GM12892 (cell line): ENCODE measurements at places on chromosomes 1 and 21.

- no peak for DNase-seq
These were observed 352.9 kb upstream of the NCAM2 start for GRCh38 chr21:20645344-20645743.

DNA sequence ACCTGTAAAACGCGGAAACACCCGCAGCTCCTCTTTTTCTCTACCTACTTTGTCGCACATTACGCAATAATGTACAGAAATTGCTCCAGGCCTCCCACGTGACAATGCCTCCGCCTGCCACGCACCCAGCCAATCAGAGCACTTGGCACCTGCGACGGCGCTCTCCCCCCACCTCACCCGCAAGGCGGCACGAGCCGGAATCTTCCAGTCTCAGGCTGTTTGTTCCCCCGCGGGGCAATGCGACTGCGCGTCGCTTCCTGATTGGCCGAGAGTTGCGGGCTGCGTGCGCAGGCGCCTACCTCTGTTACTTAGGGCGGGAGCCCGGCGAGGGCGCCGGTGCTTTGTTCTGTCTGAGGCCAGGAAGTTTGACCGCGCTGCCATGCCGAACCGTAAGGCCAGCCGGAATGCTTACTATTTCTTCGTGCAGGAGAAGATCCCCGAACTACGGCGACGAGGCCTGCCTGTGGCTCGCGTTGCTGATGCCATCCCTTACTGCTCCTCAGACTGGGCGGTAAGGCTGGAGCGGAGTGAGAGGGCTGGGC lies at the start of gene MAEL:
Gene MAEL (plus strand): TSS at position 307 of the 542 bp plus-strand sequence. CDS start 73 bp downstream, at position 380.
- no peak for DNase-seq

DNA sequence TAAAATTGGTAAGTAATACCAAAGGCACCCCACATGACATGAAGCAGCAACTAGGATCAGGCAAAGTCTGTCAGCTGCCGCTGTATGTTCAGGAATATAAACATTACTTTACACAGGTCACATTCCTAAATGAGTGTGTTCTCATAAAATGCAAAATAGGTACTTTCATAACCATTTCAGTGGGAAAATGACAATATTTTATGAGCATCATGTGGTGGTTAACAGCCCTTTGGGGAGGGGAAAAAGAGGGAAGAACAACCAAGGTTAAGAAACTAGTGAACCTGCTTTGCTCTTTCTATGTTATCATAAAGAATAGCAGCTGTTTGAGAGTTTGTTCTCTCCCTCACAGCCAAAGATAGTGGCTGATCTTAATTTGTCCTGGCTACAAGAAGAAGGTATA lies 105.4 kb upstream of the LBR start:
- no peak for DNase-seq

GRCh38 chr1:227437495-227438008 lies 119.3 kb upstream of the CDC42BPA start:
- no peak for DNase-seq

- peak; percentile 20 for DNase-seq
These were observed 4.6 kb upstream of the CLCA2 start for GRCh38 chr1:86419277-86419903.

DNA sequence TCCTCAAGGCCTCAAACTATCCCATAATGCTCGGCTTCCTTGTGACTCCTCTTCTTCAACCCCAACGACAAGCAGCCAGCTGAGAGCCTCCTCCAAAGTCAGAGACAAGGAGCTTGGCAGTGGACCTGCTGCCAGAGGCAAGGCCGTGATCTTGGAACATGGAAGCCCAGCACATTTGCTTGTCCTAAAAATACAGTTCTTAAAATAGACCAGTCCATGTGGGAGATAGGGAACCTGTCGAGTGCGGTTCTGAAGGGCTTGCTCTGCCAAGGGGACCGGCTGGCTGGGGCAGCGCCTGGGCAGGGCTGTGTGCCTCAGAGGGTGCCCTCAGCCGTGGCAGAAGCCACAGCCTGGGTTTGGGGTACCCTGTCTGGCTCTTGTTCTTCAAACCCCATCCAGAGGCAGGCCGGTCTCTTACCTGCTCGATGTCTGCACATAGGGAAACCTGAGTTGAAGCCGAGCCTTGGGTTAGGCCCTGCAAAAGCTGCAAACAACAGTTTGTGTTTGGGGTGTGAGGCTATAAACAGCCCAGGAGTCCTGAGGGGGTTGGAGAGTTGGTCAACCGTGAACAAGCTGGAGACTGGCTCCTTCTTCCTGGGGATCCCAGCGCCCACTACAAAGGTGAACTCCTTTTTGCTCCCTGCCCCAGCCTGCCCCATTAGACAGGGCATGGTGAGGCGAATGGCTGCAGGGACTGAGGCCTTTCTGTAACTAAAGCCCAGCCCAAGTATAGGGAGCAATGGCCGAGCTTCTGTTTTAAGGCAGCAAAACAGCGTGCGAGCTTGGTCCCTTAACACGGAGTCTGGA lies 228.8 kb downstream of the CAMTA1 start:
- no peak for DNase-seq

- no peak for DNase-seq
These were observed 36.6 kb downstream of the CCDC185 start for GRCh38 chr1:223429821-223430220.

DNA sequence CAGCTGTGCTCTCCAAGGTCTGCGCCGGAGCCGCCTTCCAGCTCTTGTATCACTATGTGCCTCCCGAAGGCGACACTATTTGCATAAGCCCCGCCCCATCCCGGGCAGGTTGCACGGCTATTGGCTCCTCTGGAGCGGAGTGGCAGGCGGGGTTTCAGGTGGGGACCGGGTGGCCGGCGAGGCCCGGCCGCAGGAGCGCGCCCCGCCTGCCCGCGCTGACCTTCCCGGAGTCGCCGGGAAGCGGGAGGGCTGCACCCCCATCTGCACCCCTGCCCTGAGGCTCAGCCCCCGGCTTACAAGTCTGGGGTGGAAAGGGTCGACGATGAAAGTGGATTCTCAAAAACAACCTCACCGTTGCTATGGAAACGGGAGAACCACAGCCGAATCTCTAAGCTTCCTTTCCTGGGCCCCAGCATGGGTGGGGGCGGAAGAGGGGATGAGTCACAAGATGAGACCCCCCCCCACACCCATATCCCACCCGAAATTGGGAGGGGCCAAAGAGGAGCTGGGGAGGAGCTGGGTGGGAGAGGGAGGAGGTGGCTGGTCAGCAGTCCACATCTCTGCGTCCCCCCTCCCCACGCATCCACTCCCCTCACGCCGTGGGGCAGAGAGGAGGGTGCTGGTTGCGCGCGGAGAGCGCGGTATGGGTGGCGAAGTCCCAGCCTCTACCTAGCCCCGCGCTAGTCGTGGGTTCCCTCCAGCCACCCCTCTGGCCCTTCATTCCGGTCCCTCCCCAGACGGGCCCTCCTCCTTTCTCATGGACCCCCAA lies at the start of gene HPCAL4:
Gene HPCAL4 (minus strand): TSS at position 51 of the 769 bp plus-strand sequence. CDS start 6,830 bp downstream, outside the sequence.
- DNase-seq = peak; percentile 78

DNA sequence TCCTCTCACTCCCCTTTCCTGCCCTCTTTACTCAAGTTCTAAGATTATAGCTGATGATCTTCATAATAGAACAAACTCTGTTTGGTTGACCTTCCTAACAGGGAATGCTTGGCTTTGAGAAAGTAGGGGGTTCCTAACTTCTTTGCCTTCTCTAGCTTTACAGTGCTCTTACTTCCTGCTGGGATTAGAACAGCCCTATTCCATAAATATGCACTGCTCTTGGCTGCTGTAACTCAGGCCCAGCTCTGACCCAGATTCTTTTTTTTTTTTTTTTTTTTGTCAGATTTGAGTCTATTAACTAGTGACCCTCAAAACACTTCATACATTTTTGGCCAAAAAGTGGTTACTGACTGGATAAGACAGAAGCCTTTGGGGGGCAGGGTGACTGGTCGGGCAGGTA lies 39.4 kb upstream of the PIGV start:
- DNase-seq = no peak

DNA sequence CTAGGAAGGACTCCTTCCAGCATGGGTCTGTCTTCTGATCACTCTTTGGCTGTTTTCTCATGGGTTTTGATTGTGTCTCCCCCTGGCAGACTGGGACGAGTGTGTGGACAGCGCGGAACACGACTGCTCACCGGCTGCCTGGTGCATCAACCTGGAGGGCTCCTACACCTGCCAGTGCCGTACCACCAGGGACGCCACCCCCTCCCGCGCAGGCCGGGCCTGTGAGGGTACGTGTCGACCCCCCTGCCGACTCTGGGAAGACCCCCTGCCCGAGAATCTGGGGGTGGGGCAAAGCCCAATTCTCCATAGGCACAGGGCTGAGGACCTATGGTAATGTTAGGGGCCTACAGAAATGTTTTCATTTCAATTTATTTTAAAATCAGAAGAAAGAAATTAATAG lies 38.4 kb downstream of the UMODL1 start:
- DNase-seq = no peak

GRCh38 chr1:21229246-21230000 lies 52.7 kb upstream of the EIF4G3 start:
- no peak for DNase-seq

GRCh38 chr1:184027826-184028695 lies 9.5 kb downstream of the COLGALT2 start:
- DNase-seq = no peak

DNA sequence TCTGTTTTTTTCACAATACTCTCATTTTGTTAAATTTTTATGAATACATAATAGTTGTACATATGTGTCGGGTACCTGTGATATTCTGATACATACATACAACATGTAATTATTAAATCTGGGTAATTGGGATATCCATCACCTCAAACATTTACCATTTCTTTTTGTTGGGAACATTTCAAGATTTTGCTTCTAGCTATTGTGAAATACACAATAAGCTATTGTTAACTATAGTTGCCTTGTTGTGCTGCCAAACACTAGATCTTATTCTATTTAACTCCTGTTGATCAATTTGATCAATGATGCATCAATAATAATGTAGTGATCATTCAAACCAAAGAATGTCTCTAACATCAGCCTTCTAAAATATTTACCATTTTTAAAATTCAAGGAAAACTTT lies 234.6 kb upstream of the NR5A2 start:
- DNase-seq = no peak

DNA sequence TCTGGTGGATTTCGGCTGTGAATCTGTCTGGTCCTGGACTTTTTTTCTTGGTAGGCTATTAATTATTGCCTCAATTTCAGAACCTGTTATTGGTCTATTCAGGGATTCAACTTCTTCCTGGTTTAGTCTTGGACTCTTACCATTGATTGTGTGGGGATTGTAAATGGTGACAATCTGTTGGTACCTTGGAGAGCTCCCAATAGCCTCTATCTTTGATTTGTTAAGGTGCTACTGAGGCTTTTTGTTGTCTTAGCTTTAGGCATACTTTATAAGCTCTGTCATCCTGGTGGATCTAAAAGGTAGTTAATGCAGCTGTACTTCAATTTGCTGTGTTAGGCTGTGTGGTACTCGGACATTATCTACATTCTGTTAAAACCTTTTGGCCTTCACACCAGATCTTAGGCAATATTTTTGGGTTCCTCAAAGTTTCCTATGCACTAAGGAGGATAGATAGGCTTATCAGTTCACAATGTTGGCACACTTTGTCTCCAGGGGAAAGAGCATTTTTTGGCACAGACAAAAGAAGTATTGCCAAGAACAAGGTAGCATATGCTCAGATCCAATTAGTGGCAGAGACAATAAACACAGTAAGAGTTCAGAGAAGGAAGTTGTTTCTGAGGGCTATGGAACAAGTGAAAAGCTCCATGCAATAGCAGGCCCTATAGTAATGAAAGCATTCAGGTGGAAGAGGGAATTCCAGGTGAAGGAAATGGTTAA lies 230.4 kb downstream of the PDE4B start:
- no peak for DNase-seq

DNA sequence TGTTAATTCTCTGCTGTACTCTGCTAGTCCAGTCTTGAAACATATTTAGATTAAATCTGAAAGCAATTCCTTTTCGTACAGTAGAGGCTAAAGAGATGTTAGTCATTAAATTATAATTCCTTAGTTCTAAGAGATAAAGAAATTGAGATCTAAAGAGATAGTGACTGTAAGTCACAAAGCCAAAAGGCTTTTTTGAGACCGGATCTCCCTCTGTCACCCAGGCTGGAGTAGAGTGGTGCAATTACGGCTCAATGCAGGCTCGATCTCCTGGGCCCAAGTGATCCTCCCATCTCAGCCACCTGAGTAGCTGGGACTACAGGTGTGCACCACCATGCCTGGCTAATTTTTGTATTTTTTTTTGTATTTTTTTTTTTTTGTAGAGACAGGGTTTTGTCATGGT lies 64.7 kb downstream of the TPR start:
- DNase-seq = no peak

DNA sequence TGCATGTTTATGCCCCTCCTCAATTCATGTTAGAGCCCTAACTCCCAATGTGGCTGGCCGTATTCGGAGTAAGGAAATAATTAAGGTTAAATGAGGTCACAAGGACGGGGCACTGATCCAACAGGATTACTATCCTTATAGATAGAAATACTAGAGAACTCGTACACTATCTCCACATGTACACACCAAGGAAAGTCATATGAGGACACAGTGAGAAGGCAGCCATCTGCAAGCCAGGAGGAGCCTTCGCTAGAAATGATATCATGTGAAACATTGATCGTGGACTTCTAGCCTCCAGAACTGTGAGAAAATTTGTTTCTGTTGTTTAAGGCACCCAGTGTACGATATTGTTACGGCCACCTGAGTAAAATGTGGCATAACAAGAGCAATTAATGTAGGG lies 79.7 kb downstream of the FAF1 start:
- DNase-seq = no peak

- DNase-seq = no peak
These were observed 126.9 kb downstream of the LRIG2 start for GRCh38 chr1:113199760-113200455.

- DNase-seq = no peak
These were observed 5.6 kb downstream of the KIF17 start for GRCh38 chr1:20712215-20712577.
